CD4-positive, alpha-beta T cell treated with Interleukin-4 for 4 hours (primary cell): ENCODE measurements at places on chromosomes 3 and 15.
A peak's percentile ranks its signal among the peaks of the same experiment; 100 is the strongest.

- no peak for DNase-seq
These were observed 27.7 kb downstream of the BLM start for GRCh38 chr15:90744759-90745402.

DNA sequence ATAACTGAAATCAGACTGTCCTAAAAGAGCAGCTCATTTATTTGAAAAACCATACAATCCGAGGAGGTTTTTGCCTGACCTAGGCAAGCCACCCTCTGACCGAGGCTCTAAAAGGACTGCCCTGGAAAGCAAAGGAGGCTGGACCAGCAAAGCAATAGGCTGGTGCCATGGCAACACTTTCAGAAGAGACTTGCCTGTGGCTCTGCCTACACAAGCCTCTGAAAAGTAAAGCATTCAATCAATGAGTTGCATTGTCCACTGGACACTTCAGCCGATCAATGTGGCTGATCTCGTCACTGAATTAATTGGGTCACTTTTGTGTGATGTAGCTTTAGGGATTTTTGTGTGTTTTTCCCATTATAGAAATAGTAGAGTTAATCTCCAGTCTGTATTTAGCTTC, 99.1 kb upstream of the SEMA6D start:
- no peak for DNase-seq

DNA sequence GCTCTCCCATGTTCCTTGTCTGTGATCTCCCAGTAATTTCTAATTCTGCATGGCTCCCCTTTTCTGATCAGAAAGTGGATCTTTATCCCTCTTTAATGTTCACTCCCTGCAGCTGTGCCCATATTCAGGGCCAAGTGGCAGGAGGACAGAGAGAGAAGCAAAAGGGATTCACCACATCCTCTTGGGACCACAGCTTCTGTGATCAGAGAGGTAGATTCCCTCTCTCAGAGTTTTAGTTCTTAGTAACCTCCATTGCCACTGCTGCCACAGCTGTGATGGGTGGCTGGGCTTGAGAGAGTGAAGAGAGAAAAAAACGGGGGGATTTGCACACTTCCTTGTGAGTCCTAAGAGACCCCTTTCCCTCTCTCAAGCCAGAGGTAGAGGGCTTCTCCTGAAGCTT, 49.2 kb downstream of the GLCE start:
- DNase-seq, result no peak

DNA sequence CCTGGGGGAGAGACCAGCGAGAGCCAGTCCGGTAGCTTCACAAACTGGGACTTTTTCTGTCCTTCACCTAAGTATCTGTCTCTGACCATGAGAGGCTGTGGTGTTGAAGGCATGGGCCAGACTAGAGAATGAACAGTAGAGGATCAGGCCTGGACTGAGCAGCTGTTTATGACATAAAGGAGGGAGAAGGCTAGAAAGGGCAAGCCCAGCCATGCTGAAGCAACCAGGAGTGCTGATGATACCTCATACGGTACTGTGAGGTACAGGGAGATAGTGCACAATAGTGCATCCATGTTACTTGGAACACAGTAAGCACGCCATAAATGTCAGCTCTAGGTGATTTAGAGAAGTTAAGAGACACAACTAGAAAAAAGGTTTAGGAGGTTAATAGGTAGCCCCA, 22.6 kb upstream of the TIMP4 start:
- DNase-seq, result no peak

DNA sequence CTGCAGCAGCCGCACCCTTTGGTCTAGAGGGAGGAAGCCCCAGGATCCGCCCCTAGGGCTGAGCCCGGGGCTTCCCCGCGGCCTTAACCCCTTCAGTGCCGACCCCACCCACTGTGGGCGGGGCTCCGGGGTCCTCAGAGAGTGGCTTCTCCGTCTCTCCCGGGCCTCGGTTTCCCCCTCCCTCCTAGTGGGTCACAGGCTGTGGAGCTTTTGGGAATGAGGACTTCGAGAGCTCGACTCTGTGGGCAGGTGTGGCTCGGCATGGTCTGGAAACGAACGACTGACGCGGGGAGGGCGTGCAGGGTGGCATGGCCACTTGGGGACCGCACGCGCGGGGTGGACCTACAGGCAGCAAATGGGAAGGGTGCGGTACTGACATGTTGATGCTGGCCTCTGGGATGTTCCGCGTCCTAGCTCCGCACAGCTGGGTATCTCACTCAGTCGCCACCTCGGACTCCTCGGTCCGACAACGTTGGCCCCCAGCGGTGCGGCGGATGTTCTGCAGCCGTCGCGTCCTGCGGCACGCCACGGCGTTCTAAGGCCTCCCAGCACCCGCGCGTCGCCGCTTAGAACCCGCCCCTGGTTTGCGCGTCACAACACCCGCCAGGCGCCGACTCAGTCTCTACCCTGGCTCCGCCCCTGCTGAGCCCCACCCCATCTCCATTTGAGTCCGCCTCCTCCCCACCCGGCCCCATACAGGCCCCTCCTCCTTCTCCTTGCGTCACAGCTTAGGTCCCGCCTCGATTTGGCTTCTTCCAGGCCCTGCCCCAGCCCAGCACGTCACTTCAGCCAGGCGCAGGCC, at the start of the genes HYAL3 and NAA80:
Gene HYAL3 (minus strand): TSS at position 570 of the 802 bp plus-strand sequence. CDS start 3,803 bp downstream, outside the sequence.
Gene NAA80 (minus strand): TSS at position 570 of the 802 bp plus-strand sequence. CDS start 1,942 bp downstream, outside the sequence.
- DNase-seq, result peak; percentile 99

DNA sequence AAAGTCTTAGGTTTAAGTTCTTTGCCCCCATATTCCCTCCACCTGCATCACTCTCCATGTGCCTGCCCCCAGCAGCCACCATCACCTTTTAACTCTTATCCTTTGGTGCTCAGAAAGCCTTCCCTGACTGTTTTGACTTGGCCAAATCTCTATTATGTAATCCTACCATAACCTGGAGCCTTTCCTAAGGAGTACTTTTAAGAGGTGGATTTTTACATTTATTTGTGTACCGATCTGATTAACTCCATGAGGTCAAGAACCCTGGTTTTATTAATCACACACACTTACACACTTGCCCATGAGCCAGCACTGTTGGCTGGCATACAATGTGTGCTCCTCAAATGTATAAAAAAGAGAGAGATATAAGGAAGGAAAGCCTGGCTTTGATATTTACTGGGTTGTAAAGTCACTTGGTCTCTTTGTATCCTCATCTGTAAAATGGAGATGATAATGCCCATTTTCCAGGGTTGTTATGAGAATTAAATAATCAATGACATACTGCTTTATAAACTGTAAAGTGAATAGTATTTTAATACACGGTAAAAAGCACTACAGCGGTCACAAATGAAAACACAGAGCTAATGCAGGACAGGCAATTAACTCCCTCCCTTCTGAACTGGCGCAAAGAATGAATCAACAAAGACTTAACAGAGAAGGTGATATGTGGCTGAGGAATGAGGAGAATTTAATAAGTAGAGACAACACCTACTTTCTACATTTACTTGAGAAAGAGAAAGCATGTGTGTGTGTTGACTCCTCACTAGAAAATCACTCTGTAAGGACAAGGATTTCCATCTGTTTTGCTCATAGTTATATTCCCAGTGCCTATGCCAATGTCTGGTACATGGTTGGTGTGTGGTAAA, 45.4 kb downstream of the ATP13A4 start:
- DNase-seq, result no peak

DNA sequence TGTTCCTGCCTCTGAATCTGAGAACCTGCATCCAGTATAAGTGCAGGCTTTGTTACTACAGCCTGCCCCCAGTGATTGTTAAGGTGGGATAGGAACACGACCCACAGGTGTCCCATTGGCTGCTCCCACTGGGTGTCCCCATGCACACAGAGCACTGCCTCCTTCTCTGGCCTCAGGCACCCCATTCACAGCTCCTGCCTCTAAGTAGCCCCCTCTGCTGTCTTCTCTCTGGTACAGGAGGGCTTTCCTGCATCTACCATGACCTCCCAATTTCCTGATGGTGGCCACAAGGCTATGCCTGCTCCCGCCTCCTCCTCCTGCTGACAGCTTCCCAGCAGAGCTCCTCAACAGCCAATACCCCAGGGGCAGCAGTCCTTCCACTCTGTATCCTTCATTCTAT, 238.6 kb upstream of the TMC3 start:
- no peak for DNase-seq

GRCh38 chr3:48440590-48440958, 517 bp downstream of the TMA7 start:
- no peak for DNase-seq

- no peak for DNase-seq
These were observed 57.1 kb upstream of the CMTM8 start for GRCh38 chr3:32181365-32181764.

- no peak for DNase-seq
These were observed 23.4 kb downstream of the PARP16 start for GRCh38 chr15:65263313-65263712.

- no peak for DNase-seq
These were observed 8.8 kb downstream of the EAF1 start for GRCh38 chr3:15436246-15436645.

GRCh38 chr15:68371160-68371559, 60.8 kb downstream of the ITGA11 start:
- DNase-seq, result no peak

GRCh38 chr3:183428447-183429211, at the start of gene MCF2L2:
MCF2L2 (minus strand) TSS chr3:183428619; CDS start chr3:183427977, 642 bp downstream.
- peak; percentile 74 for DNase-seq
